Endothelial cell (in vitro differentiated cells): ENCODE measurements at places on chromosomes 2 and 18.
A peak's percentile ranks its signal among the peaks of the same experiment; 100 is the strongest.

DNA sequence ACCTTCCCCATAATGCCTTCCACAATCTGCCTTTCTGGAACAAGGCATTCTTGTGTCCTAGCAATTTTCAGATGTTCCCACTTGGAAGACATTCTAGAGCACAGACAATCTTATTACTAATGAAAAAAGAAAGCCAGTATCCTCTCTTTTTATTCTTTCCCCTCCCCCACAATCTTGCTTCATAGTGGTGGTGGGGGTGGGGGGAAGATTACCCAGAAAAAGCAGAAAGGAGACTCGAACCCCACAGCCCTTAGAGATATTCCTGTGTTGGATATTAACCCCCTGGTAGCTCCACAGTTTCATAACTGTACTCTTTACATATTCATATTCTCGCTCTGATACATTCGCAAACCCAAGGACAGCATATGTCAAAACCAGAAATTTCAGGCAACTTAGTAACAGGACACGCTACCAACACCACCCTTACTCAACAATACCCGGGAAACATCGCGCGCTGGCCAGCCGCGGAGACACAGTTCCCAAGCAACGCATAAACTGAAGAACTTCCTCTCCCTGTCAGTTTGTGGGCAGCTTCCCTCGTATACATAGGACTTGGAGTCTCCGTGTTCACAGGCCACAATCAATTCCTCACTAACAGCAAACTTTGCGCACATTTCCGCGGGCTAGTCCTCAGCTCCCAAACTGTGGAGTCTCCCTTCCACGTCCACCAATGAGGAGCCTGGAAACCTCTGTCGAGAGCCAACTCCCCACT, 793 bp downstream of the NR4A2 start:
- peak; percentile 70 for DNase-seq

GRCh38 chr2:76027761-76028160, 317.0 kb upstream of the GCFC2 start:
- DNase-seq = no peak

- DNase-seq = no peak
These were observed 104.7 kb downstream of the VSNL1 start for GRCh38 chr2:17644997-17645720.

GRCh38 chr2:46367286-46367685, 70.1 kb downstream of the EPAS1 start:
- DNase-seq = no peak

DNA sequence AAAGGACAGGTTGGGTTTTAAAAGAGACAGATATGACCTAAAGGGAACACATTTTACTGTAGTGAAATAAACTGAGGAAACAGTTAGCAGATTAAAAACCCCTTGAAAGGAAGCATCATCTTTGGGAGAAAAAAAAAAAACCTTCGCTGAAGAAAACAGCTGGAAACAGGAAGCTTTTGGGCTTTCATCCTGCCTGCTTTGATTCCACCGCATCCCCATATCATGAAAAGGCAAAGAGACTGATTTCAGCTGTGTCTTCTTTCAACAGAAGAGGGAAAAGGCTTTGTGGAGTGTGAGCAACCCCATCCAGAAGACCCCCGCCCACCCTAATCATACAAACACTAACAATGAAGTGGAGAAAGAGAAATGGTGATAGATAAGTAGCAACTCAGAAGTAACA, 86.4 kb downstream of the TCF4 start:
- DNase-seq = peak; percentile 27

- no peak for DNase-seq
These were observed 69.8 kb upstream of the KCTD1 start for GRCh38 chr18:26618135-26618534.

- no peak for DNase-seq
These were observed 732.7 kb upstream of the FANCL start for GRCh38 chr2:58973811-58974281.

DNA sequence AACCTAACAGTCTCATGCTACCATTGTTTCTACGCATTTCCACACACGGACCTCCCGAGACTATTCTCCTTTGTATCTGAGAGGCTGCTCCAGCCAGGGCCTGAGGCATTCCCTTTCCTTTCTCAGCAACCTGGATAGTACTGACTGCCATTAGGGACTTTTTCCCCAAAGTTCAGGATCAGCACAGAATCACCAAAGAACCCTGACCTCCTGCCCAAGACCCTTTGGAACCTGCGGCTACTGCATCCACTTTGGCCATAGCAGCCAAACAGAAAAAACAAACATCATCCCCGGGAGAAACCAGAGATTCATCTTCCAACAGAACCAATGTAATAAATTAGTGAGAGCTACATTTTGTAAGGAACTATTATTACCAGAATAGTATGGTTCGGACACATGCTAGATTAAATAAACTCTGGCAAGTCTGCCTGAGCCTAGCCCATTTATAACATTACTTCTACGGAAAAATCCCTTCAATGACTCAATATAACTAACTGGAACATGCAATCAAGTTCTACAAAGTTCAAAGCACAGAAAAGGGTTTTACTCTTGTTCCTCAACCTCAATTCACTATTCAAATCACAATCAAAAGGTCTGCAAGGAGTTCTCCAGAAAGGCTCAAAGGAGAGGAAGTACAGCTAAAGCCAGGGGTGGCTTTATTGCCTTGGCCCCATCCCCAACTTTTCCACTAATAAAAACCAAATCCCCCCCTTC, 51.8 kb downstream of the LPIN2 start:
- no peak for DNase-seq

DNA sequence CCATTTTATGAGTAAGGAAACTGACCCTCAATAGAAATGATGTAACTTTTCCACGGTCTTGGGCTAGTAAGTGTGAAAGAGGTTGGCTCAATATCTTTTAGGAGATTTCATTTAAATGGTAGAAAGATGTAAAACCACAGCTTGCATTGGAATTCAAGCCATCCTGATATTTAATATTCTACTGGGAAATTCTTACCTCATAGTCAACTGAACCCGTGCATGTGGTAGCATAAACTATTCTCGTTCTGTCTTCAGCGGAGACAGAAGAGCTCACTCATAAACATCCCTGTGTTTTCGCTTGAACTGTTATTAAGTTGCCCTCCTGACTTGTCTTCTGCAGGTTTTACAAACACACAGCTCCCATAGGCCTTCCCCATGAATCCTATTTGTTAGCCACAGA, 8.5 kb upstream of the SPATS2L start:
- no peak for DNase-seq

DNA sequence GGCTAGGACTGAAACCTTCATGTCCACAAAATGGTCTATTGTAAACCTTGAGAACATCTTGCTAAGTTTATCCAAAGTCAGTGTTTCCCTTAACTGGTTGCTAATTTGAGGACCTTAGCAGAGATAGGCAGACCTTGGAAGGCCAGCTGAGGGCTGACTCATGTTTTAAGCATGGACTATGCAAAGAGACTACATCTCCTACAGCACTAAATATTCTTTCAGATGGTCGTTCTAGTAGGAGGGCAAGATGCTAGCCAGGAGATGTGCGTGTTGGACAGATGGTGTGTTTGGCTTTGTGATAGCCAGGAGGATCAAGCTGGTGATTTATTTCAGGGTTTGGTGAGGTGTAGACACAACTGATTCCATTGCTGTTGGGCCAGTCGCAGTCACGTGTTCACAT, 75.8 kb downstream of the NRP2 start:
- no peak for DNase-seq

- peak; percentile 18 for DNase-seq
These were observed 1.2 kb upstream of the TANC1 start for GRCh38 chr2:158967114-158967730.

DNA sequence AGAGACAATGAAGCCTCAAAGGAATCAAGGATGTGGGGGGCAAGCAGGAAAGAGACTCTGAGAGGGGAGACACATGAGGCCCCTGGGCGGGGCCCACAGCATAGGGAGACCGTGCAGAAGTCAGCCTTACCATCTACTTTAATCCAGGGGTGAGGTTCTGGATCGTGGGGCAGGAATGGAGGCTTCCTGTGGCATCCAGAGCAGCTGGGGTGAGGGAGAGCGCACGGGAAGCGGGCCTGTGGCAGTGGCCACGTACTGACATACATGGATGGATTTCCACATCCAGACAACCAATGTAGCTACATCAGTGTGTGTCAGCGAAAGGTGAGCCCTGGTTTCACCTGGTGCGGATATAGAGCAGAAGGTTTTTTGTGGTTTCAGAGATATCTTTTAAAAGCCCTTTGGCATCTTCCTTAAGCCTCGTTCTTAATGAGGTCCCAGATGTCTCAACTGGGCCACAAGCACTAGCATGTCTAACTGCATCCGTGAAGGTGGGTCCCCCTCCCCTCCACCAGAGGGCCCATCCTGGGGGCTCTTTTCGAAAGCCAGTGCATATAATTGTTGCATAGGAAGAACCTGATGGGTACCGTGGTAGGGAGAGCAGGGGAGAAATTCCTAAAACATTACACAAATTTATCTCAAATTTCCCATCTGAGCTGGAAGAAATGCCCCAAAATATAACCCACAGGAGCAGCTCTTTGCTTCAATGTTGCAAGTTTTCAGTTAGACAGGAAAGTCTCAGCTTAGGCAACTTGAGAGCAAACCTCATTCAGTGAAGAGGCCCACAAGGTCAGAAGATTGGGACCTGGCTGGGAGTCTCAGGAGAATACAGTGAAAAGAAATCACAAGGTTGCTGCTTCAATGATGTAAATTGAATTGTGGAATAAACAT, 90.9 kb downstream of the SP3 start:
- DNase-seq = no peak

DNA sequence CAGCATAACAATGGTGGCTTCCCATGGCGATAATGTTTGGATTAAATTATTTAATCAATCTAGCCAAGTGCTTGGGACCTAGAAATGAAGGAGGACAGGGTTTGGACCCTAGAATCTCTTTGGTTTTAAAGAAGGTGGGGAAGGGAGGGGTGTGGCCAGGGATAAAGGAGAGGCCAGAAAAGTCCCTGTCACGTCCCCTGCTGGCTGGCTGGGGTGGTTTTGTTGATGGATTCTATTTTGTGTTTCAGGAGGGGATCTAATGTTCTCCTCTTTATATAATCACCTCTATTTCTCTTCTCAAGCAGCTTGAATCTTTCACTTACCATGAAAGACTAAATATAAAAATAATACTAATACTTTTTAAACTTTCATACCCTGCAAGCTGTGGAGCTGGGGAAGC, 52.6 kb upstream of the GALR1 start:
- no peak for DNase-seq

DNA sequence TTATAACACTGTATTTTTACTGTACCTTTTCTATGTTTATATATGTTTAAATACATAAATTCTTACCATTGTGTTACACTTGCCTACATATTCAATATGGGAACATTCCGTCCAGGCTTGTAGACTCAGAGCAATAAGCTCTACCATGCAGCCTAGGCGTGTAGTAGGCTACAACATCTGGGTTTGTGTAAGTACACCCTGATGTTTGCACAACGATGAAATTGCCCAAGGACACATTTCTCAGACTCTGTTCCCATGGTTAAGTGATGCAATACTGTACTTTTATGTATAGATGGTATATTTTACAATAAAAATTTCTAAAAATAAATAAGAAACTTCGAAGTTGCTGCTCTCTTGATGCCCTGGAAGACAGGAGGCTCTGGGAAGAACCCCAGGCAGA, 38.4 kb downstream of the YPEL5 start:
- DNase-seq = no peak

- no peak for DNase-seq
These were observed 814 bp upstream of the RAB1A start for GRCh38 chr2:65130664-65131175.

GRCh38 chr2:58055033-58055786, 8.6 kb downstream of the VRK2 start:
- DNase-seq = no peak

GRCh38 chr2:43169099-43169945, 57.1 kb downstream of the ZFP36L2 start:
- no peak for DNase-seq

DNA sequence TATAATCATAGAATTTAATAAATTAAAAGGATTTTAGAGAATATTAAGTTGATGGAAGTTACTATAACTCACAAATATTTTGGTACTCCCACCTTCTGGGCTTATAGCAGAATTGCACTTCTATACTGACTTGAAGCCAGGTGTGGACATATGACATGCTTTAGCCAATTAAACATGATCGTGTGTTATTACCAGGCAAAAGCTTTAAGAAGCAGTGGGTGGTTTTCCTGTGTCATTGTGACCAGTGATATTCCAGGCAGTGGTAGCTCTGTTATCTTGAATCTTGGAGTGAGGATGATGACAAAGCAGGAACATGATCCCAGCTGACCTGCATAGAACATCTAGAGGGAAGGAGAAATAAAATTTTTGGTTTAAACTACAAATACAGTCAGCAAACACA, 370.9 kb upstream of the ZEB2 start:
- DNase-seq = no peak
